ENCODE measurements at places on chromosomes 11 and 22.

DNA sequence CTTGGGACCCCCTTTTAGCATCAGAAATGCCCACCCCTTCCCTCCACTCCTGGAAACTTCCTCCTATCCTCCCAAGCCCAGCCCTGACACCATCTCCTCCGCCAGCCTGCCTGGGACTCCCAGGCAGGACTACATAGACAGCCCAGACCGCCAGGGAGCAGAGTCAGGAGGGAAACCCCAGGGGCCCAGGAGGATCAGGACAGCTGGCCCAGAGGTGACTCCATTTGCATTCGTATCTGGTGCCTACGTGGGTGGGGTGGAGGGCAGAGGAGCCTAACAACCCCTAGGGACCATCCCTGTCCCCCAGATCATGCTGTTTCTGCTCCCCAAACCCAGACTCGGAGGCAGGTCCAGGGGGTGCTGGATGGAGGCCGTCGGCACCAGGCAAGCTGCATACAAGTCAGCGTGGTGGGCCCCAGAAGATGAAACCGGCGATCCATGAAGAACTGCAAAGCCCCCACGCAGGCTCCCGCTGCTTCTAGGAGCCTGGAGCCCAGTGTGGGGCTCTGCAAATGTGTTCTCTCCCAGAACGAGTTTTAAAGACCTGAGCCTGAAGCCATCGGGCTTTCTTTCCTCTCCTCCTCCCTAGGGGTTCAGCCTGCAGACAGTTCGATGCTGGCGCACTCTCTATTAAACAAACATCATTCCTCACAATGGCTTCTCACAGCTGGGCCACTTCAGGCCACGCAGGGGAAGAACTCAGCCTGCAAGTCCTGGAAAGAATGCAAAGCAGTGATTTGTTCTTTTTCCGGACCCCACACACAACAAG lies 1506.8 kb downstream of the BRD1 start:
- DNase-seq = no peak

- no peak for DNase-seq
These were observed 1031.1 kb downstream of the TBC1D22A start for GRCh38 chr22:47793304-47794101.

DNA sequence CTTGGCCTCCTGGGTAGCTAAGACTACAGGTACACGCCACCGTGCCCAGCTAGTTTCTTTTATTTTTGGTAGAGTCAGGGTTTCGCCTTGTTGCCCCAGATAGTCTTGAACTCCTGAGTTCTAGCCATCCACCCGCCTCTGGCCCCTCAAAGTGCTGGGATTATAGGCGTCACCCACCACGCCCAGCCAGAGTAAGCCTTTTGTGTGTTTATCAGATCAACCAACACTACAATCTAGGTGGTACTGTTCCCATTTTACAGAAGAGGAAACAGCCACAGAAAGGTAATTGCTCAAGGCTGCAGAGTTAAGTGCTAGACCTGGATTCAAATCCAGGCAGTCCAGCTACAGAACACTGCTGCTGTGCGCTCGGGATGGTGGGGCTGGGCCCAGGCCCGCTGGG lies 3.1 kb downstream of the TOMM22 start:
- DNase-seq = no peak

GRCh38 chr11:16097543-16097942 lies 258.8 kb downstream of the SOX6 start:
- DNase-seq = no peak

- DNase-seq = no peak
These were observed 99.1 kb upstream of the GRAMD1B start for GRCh38 chr11:123330948-123331347.

GRCh38 chr11:18986744-18987143 lies 47.5 kb upstream of the MRGPRX1 start:
- no peak for DNase-seq

GRCh38 chr22:35627267-35628041 lies 10.3 kb upstream of the MB start:
- peak; percentile 98 for DNase-seq

- no peak for DNase-seq
These were observed 18.1 kb downstream of the ETS1 start for GRCh38 chr11:128569291-128569690.

GRCh38 chr11:123449436-123449835 lies 19.4 kb downstream of the GRAMD1B start:
- no peak for DNase-seq

DNA sequence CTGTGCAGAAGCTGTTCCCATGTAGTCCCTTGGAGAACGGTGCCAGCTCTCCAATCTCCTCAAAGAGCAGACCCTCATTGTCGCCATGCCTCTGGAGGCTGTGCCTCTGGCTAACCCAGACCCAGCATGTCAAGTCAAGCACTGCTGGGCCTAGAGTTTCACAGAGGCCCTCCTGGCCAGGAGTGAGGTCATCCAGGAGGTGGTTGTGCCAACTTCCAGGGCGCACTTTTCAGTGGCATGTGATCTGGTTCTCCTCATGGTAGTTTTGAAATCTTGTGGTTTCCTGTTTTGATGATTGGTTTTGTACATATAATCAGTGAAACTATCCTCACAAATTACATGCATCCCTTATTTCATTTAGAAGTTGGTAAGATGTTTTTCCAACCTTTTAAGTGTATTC lies 78.9 kb downstream of the PPFIBP2 start:
- DNase-seq = no peak

GRCh38 chr11:94785509-94785908 lies 17.4 kb downstream of the AMOTL1 start:
- no peak for DNase-seq

DNA sequence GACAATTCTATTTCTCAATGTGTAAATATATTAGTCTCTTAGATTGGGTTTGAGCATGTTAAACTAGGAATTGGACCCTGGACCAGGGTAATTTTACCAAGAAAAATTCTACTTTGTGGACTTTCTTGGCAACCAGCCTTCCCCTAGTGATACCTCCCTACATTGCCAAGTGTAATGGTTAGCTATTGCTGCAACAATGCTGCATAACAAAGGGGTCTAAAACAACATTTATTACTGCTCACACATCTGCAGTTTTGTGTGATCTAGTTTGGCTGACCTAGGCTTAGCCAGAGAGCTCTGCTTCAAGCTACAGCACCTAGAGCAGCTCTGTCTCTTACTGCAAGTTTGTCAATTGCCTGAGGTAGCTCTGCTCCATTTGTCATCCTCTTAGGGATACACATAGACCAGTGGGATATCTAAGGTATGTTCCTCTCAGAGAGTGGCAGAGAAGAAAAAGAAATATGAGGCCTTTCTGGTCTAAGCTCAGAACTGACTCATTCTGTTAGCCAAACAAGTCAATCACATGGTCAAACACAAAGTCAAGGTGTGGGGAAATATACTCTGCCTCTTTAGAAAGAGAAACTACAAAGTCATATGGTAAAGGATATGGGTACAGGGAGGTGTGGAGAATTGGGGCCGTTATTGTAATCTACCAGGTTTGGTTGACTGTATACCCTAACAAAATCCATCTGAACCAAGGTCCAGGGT lies 2.0 kb upstream of the LAYN start:
- DNase-seq = no peak

- no peak for DNase-seq
These were observed 22.1 kb downstream of the GDPD5 start for GRCh38 chr11:75503531-75504099.

- no peak for DNase-seq
These were observed 21.6 kb upstream of the EP300 start for GRCh38 chr22:41070665-41071331.

- no peak for DNase-seq
These were observed 113.0 kb downstream of the PTPRJ start for GRCh38 chr11:48093323-48093722.

DNA sequence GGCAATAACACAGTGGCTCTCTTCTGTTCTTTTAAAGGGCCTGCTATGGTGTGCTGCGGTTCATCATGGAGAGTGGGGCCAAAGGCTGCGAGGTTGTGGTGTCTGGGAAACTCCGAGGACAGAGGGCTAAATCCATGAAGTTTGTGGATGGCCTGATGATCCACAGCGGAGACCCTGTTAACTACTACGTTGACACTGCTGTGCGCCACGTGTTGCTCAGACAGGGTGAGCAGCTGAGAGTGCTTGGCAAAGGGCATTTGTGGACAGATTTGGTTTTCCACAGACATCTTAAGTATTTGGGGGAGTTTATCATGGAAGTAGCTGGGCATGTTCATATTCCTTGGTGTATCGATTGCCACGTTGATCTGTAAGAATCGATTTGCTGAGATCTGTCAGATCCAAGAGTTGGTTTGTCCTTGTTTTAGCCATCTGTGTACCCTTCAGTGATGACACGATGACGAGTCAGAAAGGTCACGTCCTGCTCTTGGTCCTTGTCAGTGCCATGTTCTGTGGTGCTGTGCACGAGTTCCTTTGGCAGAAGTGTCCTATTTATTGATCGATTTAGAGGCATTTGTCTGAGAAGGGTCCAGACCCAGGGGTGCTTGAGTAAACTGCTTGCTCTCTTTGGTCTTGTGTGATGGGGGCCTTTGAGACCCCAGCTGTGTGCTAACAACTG lies 4.8 kb downstream of the RPS3 start:
- no peak for DNase-seq

DNA sequence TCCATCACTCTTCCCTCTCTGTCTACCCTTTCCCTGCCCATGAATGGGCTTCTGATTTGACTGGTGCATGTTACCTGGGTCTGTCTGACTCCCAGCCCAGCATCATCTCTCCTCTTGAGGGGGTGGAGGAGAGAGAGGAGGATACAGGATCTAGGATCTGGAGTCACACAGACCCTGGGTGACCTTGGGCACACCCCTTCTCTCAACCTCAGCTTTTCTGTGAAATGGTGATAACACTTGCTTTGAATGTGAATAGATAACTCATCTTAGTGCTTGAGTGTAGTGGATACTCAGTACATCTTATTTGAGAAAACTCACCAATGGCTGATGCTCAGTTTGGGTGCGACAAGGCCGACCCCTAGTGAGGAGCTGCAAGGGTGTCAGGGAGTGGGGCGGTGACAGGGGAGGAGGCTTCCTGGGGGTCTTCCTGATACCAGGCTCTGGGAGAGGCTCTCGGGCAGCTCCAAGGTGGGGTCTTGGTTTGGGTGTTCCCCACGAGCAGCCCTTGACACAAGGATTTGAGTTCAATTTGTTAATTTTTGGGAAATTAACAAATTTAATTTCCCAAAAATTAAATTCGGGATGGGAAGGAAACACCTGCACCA lies 9.0 kb downstream of the INCENP start:
- no peak for DNase-seq

GRCh38 chr11:10407749-10408685 lies 47.0 kb upstream of the AMPD3 start:
- no peak for DNase-seq

DNA sequence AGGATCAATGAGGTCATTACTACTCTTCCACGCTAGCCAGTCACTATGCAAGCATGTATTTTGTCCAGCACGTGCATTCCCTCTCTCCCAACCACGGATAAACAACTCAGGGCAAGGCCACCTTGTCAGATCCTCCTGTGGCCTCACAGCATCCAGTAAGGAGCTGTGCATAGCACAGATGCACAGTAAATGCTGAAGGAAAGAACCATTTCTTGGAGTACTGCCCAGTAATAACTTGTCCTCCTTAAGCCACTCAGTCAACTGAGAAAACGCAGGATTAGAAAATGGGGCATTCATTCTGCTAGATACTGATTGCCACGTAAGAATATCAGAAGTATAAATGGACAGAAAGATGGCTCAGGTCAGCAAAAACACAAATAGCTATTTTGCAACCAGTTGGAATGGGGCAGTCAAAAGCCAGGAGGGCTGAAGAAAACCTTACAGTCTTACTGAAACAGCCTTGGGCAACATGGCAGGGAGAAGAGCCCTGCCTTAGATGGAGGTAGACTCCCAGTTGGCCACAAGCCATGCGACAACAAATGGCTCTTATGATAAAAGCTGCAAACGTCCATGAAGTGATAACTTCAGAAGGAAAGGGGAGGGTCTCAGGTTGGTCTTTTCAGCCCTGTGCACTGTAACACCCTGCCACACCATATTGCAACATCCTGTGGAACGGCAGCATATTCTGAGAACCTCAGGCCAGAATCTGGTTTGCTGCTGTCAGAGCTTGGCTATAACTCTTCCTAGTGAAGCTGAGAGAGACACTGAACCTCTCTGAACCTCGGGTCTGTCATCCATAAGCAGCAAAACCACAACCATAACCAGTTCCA lies 23.0 kb downstream of the PC start:
- peak; percentile 72 for DNase-seq

DNA sequence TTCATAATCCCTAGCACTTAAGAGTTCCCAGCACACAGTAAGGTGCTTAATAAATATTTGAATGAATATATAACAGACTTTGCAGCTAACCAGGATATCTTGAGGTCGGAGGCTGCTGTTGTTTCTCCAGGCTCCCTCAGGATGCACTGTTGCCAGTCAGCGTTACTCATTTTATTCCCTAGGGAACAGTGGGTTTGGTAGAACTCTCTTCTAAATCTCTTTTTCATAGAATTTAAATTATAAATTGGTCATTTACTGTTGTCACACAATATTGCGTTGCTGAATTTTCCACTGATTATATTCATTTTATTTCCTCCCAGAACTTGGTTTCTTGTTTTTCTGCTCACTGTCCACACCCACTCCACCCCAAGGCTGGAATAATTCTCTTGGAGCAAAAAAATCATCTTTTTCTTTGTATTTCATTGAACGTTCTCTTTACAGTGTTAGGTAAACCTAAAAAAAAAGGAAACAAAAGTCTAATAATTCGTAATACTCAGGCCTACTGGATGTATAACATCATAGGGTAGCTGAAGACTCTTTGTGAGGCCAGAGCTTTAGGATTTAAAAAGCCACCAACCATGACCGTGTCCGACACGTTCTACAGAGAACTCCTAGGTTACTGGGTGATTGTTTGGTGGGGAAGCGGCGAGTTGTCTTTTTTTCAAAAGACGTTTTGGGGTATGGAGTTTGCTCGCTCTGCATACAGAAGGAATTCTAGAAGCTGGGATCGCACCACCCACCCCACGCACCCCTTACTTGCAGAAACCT lies 766 bp upstream of the CAPRIN1 start:
- peak; percentile 73 for DNase-seq
